ENCODE measurements at places on chromosomes 5 and 9. TPM values are rescaled to one million over a fixed set of nuclear protein-coding genes. Genes with fewer than 3 reads are reported as not detected.

GRCh38 chr5:39654715-39655114 is 229.9 kb upstream of the DAB2 start:
- no peak for DNase-seq

The QRFP gene
- not detected for total RNA-seq

- DNase-seq, result no peak
These were observed 11.4 kb downstream of the HAND1 start for GRCh38 chr5:154466671-154467070.

DNA sequence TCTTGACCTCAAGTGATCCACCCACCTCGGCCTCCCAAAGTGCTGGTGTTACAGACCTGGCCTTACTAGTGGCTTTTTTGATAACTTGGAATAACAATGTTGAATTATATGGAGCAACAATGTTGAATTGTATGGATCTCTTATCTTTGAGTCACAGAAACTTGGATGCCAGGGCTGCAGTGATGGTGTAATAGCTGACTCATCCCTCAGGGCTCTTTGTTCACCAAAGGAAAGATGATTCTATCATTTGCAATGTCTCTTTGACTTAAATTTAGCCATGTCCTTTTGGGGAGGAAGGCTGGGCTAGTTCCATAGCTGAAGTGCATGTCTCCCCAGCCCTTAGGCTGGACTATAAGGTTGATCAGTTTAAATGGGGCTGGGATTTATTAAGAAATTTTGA is 172.3 kb downstream of the PDZD2 start:
- DNase-seq, result no peak

The TMEM252 gene
- total RNA-seq, result not detected

The PRKAA1 gene
- total RNA-seq, result 50.3 TPM

DNA sequence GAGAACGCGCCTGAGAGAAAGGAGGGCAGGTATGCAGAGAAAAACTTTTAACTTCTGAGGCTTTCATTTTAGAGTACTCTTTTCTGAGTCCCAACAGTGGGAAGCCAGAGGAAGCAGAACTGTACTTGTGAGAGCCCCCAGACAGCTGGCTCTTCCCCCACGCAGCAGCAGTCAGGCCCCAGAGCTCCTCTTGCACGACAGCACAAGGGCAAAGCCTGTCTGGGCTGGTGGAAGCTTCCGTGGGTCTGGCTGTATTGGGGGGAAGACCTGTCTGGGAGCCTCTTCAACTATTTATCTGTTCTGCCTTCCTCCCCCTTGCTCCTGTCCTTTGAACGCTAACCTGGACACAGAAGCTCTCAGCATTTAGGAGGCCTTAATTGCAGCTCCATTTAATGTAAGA is 68.2 kb downstream of the THBS4 start:
- no peak for DNase-seq

DNA sequence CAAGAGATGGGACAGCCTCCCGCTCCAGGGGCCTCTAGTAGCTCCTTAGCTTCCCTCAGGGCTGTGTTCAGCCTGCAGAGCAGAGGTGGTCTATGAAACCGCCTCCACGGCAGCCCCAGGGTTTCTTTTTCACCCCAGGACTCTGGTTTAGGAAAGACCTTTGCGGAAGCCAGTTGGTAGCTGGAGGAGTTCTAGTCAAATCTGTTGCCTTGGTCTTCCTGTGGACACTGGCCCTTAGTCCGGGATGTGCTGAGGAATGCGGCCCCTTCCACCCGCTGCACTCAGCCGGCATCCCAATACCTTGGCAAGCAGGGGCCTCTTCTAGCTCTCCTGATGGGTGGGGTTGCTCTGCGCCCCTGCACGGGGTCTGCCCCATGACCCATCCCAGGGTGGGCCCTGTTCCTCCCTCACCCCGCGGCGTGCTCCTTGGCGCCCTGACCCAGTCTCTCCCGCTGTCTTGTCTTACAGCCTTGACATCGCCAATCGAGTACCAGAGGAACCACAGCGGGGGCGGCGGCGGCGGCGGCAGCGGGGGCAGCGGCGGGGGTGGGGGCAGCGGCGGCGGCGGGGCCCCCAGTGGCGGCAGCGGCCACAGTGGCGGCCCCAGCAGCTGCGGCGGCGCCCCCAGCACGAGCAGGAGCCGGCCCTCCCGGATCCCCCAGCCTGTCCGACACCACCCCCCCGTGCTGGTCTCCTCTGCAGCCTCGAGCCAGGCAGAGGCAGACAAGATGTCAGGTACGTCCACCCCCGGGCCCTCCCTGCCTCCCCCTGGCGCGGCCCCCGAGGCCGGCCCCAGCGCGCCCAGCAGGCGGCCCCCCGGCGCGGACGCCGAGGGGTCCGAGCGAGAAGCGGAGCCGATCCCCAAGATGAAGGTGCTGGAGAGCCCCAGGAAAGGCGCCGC is 94.3 kb upstream of the OTULINL start:
- no peak for DNase-seq

The SLC9A3 gene
- 3.4 TPM for total RNA-seq

- no peak for DNase-seq
These were observed 213.8 kb downstream of the ADCY2 start for GRCh38 chr5:7609726-7610125.

- no peak for DNase-seq
These were observed 2385.2 kb upstream of the C9orf72 start for GRCh38 chr9:29958469-29958868.

The GABRA6 gene
- total RNA-seq, result not detected

The NPR3 gene
- total RNA-seq, result 0.05 TPM

The MFAP3 gene
- 16.0 TPM for total RNA-seq

The PCDHGB7 gene
- not detected for total RNA-seq

The PCSK1 gene
- not detected for total RNA-seq

- DNase-seq, result no peak
These were observed 126.0 kb upstream of the GPR151 start for GRCh38 chr5:146641941-146642340.

DNA sequence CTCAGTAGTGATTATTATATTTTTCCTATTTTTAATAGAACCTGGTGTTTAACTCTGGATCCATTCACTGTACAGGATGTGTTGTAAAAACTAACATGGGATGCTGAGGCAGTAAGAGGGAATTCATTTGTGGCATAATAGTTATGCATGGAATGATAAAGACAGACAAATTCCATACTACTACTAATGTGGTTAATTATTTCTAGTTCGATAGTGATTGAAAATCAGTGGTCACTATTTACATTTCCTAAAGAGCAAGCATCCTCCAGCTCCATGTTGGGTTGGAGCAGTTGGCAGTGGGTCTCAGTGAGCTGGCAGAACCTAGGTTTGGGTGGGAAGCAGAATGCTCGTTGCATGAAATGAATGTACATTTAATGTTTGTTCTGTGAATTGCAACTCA is 122.6 kb downstream of the SAXO1 start:
- DNase-seq, result no peak

GRCh38 chr9:126309427-126310189 is 17.0 kb upstream of the MVB12B start:
- no peak for DNase-seq

- no peak for DNase-seq
These were observed 3.3 kb upstream of the NKD2 start for GRCh38 chr5:1005249-1005851.

The NTNG2 gene
- 0.95 TPM for total RNA-seq

- no peak for DNase-seq
These were observed 178.8 kb upstream of the KLF9 start for GRCh38 chr9:70593241-70593640.

The ST8SIA4 gene
- total RNA-seq, result 38.4 TPM

DNA sequence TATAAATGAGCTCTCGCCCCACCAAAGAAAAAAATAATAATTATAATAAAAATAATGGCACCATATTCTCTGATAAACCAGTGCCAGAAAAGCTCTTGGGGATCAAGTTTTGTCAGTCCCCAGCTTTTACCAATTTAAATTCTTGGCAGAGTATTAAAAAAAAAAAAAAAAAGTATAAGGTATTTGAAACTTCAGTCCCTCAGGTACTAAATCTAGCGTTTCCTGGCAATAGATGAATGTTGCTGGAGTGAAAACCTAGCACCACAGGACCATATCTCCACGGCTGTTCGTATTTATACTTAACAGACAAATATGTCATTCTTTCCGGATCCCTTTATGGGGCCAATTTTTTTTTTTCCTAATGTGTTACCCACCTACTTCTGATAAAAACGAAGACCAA is 646.2 kb downstream of the CCDC171 start:
- no peak for DNase-seq

The FAT2 gene
- not detected for total RNA-seq

The SPAG8 gene
- 0.48 TPM for total RNA-seq

GRCh38 chr9:87610200-87611155 is 112.8 kb downstream of the DAPK1 start:
- DNase-seq, result no peak

- DNase-seq, result no peak
These were observed 5.2 kb downstream of the FAT2 start for GRCh38 chr5:151585970-151586369.

DNA sequence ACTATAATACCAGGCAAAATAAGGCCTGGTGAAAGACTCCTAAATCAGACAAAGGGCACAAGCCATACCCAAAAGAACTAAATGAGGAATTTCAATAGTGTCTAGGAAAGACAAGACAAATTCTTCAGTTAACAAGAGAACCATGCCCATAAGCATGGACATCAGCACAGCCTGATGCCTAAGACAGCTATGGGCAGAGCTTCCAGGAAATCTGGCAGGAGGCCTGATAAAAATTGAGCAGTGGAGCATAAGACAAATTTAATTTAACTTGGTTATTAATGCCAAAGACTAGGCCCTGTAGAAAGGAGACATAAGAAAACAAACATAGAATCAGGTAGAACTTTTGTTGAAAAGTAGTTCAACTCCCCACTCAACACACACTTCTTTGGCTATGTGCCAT is 17.3 kb downstream of the KLHL3 start:
- DNase-seq, result no peak

The TIMD4 gene
- total RNA-seq, result 1.4 TPM

DNA sequence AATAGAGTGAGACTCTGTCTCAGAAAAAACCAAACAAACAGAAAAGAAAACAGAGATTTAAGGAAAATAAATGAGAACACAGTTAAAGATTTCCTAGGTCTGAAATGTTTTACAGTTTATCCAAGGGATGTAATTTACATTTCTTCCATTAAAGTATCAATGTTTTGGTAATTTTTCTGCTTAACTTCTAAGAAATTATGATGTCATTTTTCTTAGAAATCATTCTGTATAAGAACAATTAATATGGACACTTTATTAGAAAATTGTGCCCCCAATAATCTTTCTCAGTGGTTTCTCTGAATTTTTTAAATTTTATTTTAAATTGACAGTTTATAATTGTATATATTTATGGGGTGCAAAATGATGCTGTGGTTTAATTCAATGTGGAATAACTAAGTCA is 49.8 kb upstream of the PTPDC1 start:
- no peak for DNase-seq

- DNase-seq, result no peak
These were observed 282.8 kb upstream of the TNC start for GRCh38 chr9:115400796-115401195.

The BSPRY gene
- 0.60 TPM for total RNA-seq

DNA sequence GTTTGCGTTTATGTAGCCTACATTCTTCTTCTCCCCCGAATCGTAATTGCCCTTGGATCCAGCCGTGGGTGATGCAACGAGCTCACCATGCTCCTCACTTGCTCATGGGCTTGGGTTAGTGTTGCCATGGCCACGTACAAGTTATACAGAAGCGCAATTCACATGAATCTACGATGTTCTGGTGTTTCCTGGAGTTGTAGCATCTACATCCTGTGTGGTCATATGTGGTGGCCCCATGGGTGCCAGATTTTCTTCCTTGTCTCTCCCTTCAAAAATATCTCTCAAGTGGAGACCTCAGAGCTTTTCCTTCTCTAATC is 115.3 kb downstream of the TLE4 start:
- DNase-seq, result no peak

GRCh38 chr5:64295101-64295500 is 129.5 kb downstream of the RNF180 start:
- DNase-seq, result no peak

The MARCHF11 gene
- total RNA-seq, result not detected

DNA sequence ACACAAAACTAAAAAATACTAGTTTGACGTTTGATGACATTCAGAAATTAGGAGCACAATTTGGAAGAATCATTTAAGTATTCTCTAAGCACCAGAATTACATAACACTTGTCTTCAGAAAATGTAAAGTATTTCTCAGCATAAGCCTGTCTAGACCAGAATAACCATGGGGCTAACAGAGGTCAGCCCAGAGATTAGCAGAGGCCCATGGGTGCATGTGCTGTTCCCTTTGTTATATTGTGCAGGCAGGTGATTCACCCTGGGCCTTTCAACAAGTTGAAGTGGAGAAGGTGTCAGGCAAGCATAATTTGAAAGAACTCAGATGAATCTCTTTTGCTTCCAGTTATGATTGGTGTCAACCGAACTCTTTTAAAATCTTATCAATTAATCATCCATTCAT is 227.9 kb downstream of the LURAP1L start:
- no peak for DNase-seq

The SEMA5A gene
- total RNA-seq, result 0.03 TPM

GRCh38 chr5:979100-979817 is 29.3 kb upstream of the NKD2 start:
- no peak for DNase-seq

The NR5A1 gene
- total RNA-seq, result 0.15 TPM

DNA sequence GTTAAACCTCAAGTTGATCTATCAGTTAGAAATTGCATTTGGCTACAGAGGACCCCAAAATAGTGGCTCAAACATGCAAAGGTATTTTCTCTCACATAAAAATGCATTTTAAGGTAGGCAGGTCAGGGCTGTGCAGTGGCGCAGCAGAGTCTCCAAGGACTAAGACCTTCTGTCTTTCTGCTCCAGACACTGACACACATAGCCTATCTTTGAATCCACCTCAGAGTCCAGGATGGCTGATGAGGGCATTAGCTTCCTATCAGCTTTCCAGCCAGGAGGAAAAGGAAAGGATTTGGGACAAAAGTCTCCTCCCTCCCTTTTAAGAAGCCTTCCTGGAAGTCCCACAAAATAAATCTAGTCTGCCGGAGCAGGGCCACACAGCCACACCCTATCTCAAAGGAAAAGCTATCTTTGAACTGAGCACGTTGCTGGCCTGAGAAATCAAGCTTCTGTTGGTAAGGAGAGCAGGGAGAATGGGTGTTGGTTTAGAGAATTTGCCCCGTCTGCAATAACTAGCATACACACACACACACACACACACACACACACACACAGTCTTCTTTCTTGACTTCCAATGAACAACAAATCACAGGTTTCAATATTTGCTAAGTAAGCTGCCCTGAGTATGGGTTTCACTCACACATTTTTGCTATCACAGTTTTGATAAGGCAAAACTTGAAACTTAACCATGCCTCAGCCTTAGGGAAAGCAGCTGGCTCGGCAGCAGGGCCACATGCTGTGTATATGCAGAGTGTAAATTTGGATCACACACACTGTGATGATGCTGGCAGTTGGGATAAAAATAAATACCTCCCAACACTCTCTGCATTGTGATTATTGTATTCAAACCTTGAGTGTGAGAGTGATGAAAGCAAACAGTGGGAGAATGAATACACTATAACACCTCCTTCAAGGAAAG is 116.6 kb upstream of the MAP3K1 start:
- no peak for DNase-seq

GRCh38 chr9:13915131-13915530 is 398.8 kb downstream of the NFIB start:
- no peak for DNase-seq

- DNase-seq, result no peak
These were observed 336.3 kb downstream of the KDM4C start for GRCh38 chr9:7094052-7094451.
